H1 (cell line): ENCODE measurements at places on chromosomes 1 and 21.

DNA sequence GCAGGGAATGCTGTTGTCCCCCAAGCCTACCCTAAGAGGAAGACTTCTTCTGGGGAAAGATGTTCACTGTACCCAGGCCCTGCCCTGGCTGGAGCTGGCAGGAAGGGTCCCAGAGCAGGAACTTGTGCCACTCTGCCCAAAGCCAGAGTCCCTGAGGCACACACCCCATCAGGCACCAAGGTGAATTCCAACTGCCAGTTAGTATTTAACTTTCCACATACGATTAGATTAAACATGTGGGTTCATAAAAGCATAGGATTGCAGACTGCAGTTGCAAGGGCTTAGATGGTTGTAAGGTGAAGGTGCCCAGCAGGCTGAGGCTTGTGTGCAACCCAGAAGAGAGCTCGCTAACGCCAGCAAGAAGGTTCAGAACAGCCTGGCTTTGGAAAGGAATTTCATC lies at the start of gene KCNE2:
Gene KCNE2 (plus strand): TSS at position 274 of the 400 bp plus-strand sequence. CDS start 6,473 bp downstream, outside the sequence.
- peak; percentile 26 for DNase-seq

- DNase-seq, result no peak
Measured at GRCh38 chr1:239951511-239952140, 140.1 kb upstream of the FMN2 start.

GRCh38 chr1:205192287-205192686 lies 19.2 kb downstream of the DSTYK start:
- DNase-seq, result no peak

DNA sequence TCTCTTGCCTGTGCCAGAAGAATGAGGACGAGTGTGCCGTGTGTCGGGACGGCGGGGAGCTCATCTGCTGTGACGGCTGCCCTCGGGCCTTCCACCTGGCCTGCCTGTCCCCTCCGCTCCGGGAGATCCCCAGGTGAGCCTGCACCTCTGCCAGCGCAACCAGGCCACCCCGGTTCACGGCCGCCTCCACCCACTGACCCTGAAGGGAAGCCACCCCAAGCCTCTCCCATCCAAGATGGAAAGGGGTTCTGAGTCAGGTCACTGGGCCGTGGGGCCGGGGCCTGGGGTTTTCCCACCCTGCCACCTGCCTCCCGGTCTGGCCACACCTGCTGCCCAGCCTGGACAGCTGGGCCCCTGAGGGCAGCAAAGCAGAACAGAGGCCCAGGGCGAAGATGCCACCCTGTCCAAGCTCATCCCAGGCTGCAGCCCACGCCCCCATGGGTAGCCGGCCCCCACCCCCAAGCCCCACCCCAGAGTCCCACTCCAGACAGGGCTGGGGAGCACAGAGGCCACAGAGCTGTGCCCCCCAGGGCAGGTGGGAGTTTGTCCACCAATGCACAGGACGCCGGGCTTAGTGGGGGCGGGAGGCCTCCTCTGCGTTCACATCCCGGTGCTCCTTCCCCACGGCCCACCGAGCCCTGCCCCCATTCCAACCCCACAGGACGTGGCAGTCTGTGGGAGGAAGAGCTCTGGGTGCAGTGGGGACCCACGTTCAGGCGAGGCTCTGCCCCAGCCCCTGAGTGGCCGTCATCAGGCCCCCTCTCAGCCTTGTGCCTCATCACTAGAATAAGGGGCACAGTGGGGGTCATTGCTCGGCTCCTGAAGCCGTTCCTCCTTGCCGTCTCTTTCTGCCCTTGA lies 5.6 kb downstream of the AIRE start:
- DNase-seq, result no peak

DNA sequence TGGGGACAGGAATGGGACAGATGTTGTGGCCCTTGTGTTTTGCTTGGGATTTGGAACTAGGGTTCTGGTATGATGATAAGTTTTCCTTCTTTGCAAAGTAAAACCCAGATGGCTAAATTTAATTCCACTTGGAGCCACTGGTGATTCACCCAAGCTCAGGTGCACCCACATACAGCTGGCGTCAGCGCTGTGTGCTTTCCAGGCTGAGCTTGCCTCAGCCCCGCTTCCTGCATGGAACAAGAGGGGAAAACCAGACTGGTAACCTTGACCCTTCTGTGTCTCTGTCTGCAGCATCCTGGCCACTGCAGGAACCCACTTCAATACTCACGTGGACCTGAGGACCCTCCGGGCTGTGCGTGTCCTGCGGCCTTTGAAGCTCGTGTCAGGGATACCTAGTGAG lies 94.2 kb downstream of the CACNA1E start:
- no peak for DNase-seq

- DNase-seq, result no peak
Measured at GRCh38 chr1:11985851-11986250, 5.6 kb downstream of the MFN2 start.

GRCh38 chr1:157307491-157307890 lies 169.3 kb upstream of the ETV3 start:
- DNase-seq, result no peak

GRCh38 chr21:30340714-30341573 lies 3.5 kb upstream of the KRTAP27-1 start:
- peak; percentile 63 for DNase-seq

DNA sequence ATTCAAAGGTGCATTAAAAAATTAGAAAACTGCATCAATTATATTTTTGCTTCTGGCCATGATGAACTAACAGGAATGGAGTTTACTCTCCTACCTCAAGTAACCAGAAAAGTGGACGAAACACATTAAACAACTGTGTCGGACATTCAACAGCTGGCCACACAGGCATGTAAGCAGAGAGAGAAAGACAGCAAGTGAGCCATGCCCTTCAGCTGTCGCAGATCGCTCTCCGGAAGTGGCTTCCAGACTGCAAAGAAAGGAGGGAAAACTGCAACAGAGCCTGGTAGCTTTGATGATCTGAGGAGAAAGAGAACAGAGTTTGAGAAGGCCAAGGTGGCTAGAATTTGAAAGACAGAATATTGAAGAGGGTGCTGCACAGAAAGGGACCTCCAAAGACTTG lies 557.2 kb downstream of the MATN1 start:
- DNase-seq, result no peak

DNA sequence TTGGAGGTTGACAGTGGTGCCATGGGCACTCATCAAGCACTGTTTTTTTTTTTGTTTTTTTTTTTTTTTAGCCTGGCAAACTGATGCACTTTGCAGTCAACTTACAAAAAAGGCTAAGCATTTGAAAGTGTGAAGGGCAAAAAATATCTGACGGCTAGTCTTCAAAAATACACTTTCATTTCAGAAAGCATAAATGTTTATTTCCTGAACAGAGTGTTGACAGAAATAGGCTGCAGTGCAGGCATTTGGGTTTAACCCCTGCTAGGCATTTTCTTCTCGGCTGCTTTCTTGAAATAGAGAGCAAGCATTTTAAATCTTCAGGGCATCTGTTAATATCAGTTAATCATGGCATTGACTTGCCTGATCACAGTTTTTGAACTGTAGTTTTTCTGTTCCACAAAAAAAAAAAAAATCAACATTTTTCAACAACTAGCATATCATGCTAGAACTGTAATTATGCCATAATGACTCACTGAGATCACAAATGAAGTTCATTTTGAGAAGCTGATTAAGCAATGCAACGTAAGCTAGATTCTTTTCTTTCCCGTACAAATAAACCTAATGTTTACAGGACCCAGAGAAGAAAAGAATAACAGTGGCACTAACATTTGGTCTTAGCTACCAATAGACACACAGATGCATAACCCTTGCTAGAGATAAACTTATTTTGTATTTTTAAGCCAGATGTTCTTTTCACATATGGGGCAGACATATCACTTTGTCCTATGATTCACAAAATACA lies 100.4 kb upstream of the USH2A start:
- DNase-seq, result no peak

- DNase-seq, result no peak
Measured at GRCh38 chr21:36186506-36187399, 30.1 kb downstream of the DOP1B start.

DNA sequence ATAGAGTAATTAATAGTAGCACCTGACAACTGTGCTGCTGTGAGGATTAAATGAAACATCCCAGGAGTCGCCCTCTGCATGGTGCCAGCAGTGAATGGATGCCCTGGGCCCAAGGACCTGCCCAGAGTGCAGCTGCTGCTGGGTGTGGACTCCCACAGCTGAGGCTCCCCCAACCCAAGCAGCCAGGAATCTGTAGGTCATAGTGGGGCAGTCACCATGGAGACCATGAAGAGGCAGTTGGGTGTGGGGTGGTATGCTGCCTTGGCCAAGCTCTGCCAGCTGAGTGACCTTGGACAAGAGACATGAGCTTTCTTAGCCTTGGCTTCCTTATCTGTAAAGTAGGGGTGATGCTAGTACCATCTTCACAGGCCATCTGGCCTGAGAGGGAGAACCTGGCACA lies 9.4 kb downstream of the OLIG2 start:
- no peak for DNase-seq
